ENCODE measurements at places on chromosomes 16 and 17. TPM values are rescaled to one million over a fixed set of nuclear protein-coding genes. Genes with fewer than 3 reads are reported as not detected.

ARHGAP23 gene
- not detected for polyA plus RNA-seq

KRT33B gene
- polyA plus RNA-seq, result not detected

CTF1 gene
- not detected for polyA plus RNA-seq

KRTAP4-4 gene
- not detected for polyA plus RNA-seq

TBC1D26 gene
- not detected for polyA plus RNA-seq

CLEC19A gene
- polyA plus RNA-seq, result not detected
